ENCODE measurements at places on chromosomes 4 and X. TPM values are rescaled to one million over a fixed set of nuclear protein-coding genes. Genes with fewer than 3 reads are reported as not detected.

Gene ANAPC4
- 8.7 TPM for polyA plus RNA-seq

Gene ADD1
- 219 TPM for polyA plus RNA-seq

Gene ASMT
- polyA plus RNA-seq, result 2.6 TPM

Gene CYLC1
- polyA plus RNA-seq, result not detected

DNA sequence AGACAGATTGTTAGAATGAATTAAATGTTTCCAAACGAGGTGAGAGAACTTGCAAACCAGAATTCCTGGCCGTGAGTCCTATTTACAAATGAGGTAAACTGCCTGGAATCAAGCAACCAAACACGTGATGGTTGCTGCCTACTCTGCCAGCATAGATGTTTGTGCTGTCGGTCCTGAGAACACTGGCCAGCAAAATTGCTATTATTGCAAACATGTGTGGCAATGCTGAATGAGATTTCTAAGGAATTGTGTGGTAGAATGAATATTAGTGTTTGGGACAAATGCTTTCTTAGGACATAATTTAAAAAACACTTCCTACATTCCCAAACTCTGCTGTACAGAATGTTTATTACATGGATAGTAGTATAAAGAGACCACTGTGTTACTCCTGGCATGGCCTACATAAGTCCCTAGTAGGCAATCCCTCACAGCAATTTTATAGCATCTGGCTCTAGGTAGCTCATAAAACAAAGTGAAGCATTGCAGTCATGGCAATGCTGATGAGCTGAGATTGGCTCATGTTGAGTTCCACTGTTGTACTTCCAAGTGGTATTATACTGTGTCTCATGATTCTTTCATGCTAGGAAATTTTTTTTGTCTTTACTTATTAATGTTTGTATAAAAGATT lies 605.2 kb upstream of the EPHA5 start:
- DNase-seq, result no peak

Gene TMPRSS11F
- not detected for polyA plus RNA-seq

Gene CENPE
- polyA plus RNA-seq, result 2.1 TPM

DNA sequence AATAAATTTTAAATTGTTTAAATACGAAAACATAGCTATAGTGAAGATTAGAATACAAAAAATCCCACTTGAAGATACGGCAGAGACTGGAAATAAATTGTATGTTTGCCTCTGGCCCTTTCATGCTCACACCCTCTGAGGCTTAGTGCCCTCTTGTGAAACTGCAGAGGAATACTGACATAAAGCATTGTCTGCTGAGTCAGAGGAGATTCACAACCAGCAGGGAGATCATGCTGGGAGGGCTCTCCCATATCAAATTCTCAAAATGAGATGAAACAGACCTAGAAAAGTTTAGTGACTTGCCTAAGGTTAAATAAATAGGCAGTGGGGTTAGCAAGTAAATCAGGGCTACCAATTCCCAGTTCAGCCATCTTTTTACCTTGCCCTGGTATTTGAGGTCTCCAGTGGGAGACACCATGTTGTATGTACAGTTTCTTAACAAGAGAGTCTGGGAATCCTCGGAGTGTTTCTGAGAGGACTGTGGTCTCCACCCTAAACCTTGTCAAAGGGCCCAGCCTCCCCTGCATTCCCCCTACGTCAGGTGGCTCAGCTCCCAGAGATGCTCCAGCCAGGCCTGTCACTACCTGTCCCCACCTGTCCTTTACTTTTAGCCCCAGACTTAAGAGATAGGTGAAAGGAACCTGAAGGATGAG lies 581.4 kb upstream of the DIPK2B start:
- no peak for DNase-seq

DNA sequence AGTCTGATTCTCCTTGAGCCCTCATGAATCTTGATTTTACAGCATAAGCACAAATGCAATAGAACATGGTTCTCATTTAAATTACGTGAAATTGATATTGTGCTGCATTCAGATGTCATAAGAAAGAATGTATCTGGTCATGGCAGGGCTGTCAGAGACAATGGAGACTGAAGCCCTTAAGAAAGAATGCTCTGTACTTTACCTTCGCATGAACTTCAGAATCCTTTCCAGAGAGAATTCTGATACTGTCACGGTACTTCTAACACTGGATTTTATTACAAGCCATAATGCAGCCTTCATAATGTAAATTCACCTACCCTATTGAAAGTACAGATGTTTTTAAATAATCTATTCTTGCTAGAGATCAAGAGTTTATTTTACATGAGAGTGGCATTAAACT lies 677.9 kb upstream of the ADGRL3 start:
- no peak for DNase-seq

DNA sequence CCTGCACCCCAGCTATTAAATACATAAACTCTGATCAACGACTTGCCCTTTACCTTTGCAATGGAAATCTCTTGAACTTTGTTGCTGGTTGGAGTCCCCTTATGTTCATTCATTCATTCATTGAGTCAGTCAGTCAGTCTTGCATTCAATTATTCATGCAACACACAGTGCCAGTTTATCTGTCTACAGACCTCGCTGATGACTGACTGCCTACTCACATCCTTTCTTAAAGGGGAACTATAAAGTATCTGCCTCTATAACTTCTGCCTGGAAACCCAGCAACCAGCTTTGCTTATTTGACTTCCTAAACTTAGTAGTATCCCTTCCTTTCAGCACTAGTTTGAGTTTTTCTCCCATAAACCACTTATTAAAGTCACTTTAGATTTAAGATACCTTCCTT lies 620.8 kb upstream of the ADGRL3 start:
- no peak for DNase-seq

- no peak for DNase-seq
Observed at GRCh38 chr4:20394512-20394911, 142.8 kb downstream of the SLIT2 start.

- DNase-seq, result no peak
Observed at GRCh38 chrX:148290931-148291330, 209.5 kb upstream of the AFF2 start.

- DNase-seq, result no peak
Observed at GRCh38 chrX:47585273-47585672, 3.0 kb downstream of the TIMP1 start.

- DNase-seq, result no peak
Observed at GRCh38 chr4:182425302-182425701, 182.1 kb downstream of the TENM3 start.

DNA sequence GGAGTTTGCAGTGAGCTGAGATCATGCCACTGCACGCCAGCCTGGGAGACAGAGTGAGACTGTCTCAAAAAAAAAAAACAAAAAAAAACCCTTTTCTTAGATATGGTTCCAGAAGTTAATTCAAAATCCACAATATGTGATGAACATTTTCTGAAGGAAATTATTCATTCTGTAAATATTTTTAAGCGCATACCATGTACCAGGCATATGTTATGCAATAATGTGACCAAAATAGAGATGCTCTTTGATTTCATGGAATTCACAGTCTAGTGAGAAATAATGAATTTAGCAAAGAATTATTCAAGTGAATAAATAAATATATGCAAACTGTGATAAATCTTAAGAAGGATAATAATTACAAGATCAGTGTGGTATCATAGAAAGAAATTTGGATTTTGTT lies 174.7 kb downstream of the GC start:
- no peak for DNase-seq

DNA sequence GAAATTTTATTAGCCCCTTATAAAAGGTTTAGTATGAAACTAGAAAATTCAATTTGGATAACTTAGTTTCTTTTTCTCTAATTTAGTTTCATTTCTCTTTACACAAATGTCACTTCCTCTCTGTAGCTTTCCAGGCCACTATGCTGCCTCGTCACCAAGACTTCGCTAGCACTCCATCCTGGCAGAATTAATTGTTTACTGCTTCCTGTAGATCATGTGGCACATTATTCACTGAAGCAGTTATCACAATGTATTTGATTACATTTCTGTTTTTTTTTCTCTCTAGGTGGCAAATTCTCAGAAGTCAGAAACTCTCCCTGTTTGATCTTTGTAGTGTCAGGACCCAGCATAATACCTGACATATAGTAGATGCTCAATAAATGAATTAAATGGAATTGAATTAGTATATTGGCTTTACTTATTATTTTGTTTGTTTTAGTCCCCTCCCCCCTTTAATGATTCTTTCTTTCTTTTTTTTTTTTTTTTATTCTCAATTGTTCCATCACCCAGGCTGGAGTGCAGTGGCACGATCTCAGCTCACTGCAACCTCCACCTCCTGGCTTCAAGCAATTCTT lies 9.3 kb upstream of the SAT1 start:
- no peak for DNase-seq

Gene AWAT2
- polyA plus RNA-seq, result not detected

Gene SFRP2
- polyA plus RNA-seq, result 108 TPM

Gene IL1RAPL1
- 0.13 TPM for polyA plus RNA-seq

Gene GPC3
- 64.8 TPM for polyA plus RNA-seq

- DNase-seq, result no peak
Observed at GRCh38 chr4:73904491-73904890, 35.3 kb downstream of the CXCL1 start.

Gene FAM53A
- polyA plus RNA-seq, result 1.9 TPM

GRCh38 chr4:155047755-155048154 lies 160.7 kb upstream of the NPY2R start:
- no peak for DNase-seq

DNA sequence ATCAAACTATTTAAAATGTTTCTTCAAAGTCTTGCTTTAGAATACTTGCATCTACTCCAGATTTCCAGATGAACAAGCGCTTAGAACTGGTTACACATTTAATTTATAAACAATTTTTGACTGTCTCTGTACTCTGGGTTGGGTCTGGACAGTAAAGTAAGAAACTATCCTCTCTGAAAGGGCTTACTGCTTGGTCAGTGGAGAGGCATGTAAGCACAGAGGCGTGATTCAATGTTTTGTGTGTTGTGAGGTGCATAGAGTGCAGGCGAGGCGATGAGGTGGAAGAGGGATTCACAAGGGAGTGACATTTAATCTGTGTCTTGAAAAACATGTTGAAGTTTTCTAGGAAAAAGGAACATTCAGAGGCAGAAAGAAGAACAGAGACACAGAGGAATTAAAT lies 231.4 kb downstream of the VEGFC start:
- DNase-seq, result no peak

Gene EDNRA
- polyA plus RNA-seq, result 1.6 TPM

- DNase-seq, result no peak
Observed at GRCh38 chr4:123643691-123644090, 247.1 kb downstream of the SPRY1 start.

GRCh38 chr4:2685541-2685940 lies 70.6 kb downstream of the TNIP2 start:
- DNase-seq, result no peak

Gene KLB
- 0.03 TPM for polyA plus RNA-seq

Gene LDB2
- polyA plus RNA-seq, result 72.5 TPM

Gene ETNPPL
- polyA plus RNA-seq, result 0.41 TPM

GRCh38 chr4:177008071-177008835 lies 215.5 kb upstream of the VEGFC start:
- no peak for DNase-seq

DNA sequence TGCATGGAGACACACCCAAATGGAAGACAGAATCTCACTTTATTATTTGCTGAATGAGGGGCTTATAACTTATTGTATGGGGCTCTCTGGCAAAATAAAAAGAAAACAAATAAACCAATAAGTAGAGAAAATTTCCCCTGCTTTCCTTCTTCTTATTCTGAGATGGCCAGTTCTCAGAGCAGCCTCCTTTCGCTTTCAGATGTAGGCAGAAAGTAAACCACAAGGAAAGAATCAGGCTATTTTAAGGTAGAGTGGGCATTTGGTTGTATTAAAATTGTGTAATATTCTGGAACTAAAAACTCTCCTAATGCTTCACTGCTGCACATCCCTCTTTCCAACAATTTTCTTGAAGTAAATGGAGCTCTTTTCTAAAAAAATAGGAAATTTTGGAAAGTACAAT lies 241.8 kb downstream of the GALNTL6 start:
- DNase-seq, result no peak

DNA sequence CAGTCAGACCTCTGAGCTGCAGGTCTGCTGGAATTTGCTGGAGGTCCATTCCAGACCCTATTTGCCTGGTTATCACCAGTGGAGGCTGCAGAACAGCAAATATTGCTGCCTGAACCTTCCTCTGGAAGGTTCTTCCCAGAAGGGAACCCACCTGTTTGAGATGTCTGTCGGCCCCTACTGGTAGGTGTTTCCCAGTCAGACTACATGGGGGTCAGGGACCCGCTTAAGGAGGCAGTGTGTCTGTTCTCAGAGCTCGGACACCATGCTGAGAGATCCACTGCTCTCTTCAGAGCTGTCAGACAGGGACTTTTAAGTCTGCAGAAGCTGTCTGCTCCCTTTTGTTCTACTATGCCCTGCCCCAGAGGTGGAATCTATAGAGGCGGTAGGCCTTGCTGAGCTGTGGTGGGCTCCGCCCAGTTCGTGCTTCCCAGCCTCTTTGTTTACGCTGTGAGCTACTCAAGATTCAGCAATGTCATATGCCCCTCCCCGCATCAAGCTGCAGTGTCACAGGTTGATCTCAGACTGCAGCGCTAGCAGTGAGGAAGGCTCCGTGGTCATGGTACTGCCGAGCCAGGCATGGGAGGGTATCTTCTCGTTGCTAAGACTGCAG lies 44.1 kb upstream of the KDR start:
- no peak for DNase-seq

Gene CYBB
- polyA plus RNA-seq, result 0.03 TPM

DNA sequence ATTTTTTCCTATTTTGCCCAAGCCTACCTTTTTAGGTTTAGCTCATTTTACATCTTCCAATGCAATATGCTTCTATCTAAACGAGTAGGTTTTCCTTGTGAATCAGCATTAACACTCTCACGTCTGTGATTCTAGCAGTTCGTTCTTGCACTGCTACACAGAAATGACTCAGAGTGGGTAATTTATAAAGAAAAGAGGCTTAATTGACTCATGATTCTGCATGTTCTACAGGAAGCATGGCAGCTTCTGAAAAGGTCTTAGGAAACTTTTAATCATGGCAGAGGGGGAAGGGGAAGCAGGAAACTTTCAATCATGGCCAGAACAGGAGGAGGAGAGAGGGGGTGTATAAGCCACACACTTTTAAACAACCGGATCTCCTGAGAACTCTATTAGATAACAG lies 44.9 kb downstream of the SPANXN1 start:
- DNase-seq, result no peak

Gene LONRF3
- 0.05 TPM for polyA plus RNA-seq

- no peak for DNase-seq
Observed at GRCh38 chrX:31070057-31070468, 1.8 kb downstream of the FTHL17 start.

GRCh38 chr4:165784672-165785071 lies 88.4 kb upstream of the TLL1 start:
- DNase-seq, result no peak

Measured in H1 (cell line).